ENCODE measurements at places on chromosomes 6 and 20. TPM values are rescaled to one million over a fixed set of nuclear protein-coding genes. Genes with fewer than 3 reads are reported as not detected.

SLC17A3 gene
- total RNA-seq = not detected

KIAA1755 gene
- 29.7 TPM for total RNA-seq

YTHDF1 gene
- 35.0 TPM for total RNA-seq

DNA sequence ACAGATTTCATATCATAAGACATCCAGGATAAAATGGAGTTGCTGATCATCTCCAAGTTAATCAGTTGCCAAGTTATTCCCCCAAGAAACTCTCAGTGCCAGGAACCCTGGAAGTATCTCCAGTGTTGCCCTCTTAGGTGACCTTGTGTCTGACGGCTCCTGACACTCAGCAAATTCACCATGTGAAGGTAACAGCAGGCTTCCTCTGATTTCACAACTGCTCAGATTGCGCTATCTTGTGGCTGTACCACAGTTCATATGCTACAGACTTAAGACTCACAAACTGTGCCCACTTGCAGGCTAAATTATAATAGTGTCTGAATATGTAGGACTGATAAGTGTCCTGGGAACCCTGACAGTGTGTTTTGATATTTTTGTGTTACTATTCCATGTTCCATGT, 186.6 kb upstream of the OPRM1 start:
- H3K36me3 ChIP-seq = no peaks in the 10 kb centered on the region
- no peak overlapping the region for H3K4me3 ChIP-seq
- no peaks in the 10 kb centered on the region for H3K4me1 ChIP-seq
- H3K27me3 ChIP-seq = no peaks in the 10 kb centered on the region
- DNase-seq = no peak
- H3K27ac ChIP-seq = no peak overlapping the region

GRCh38 chr20:25243416-25243979, 4.4 kb upstream of the PYGB start:
- no peak overlapping the region for H3K27ac ChIP-seq
- no peak overlapping the region for H3K4me3 ChIP-seq
- no peaks in the 10 kb centered on the region for H3K27me3 ChIP-seq
- peaks cover 1% of the 10 kb centered on the region for H3K4me1 ChIP-seq
